Peyer's patch (tissue), 4 donors: ENCODE measurements at places on chromosomes 11 and 22. TPM values are rescaled to one million over a fixed set of nuclear protein-coding genes. Genes with fewer than 3 reads are reported as not detected.
A peak's percentile ranks its signal among the peaks of the same experiment; 100 is the strongest.

- DNase-seq, result no peak
These were observed 25.8 kb downstream of the DSCAML1 start for GRCh38 chr11:117771197-117771596.

The BEST1 gene
- 1.2 TPM for total RNA-seq

GRCh38 chr22:45934659-45935341 is 42.2 kb downstream of the WNT7B start:
- no peak for DNase-seq

The OR8D4 gene
- not detected for total RNA-seq

DNA sequence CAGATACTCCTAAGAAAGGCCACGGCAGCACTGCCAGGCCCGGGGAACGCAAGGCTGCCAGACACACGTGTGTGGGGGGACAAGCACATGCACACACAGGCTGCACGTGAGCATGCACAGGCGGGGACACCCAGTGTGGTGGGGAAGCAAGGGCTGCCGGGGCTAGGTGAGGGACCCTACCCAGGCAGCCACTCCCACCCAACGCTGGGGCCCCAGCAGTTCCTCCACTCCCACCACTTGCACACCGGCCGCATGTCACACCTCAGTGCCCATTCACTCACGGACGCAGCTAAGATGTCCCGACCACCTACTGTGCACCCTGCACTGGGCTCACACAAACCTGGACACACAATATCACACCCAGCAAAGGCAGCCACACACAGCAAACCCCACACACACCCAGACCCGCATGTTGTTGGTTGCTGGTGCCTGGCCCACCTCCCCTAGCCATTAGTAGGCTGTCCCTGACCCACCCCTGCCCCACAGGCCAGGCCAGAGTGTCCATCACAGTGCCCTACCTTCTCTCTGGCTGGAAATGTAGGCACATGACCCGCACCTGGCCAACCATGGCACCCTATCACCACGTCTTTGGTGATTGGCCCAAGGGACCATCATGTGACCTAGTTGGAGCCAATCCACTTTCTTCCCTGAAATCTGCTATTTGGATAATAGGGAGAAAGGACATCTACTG is 8.8 kb downstream of the SSTR3 start:
- DNase-seq, result peak; percentile 41

GRCh38 chr11:111347002-111347722 is 31.9 kb downstream of the POU2AF1 start:
- DNase-seq, result no peak

The HBB gene
- total RNA-seq, result not detected

The OR51G1 gene
- not detected for total RNA-seq

- no peak for DNase-seq
These were observed 135.0 kb downstream of the BUD13 start for GRCh38 chr11:116637766-116638165.

- DNase-seq, result no peak
These were observed 305.3 kb downstream of the KIRREL3 start for GRCh38 chr11:126695293-126695692.

The C1QTNF6 gene
- 3.9 TPM for total RNA-seq

DNA sequence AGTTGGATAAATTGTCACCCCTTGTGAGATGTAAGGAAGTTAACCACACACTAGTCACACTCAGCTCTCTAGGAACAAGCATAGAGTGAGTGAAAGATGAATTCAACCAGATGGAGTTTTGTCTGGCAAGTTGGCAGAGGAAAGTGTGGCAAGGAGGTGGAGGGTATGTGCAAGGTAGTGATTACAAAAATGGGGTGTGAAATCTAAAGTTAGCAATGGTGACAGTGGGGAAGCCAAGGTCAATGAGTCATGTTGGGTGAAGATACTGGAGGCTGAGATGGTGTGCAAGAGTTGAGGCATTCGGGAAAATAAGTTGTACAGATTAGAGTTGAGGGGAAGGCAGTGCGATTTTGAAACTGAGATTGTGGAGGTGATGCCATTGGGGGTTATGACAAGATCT is 33.7 kb downstream of the MRGPRX2 start:
- DNase-seq, result no peak

DNA sequence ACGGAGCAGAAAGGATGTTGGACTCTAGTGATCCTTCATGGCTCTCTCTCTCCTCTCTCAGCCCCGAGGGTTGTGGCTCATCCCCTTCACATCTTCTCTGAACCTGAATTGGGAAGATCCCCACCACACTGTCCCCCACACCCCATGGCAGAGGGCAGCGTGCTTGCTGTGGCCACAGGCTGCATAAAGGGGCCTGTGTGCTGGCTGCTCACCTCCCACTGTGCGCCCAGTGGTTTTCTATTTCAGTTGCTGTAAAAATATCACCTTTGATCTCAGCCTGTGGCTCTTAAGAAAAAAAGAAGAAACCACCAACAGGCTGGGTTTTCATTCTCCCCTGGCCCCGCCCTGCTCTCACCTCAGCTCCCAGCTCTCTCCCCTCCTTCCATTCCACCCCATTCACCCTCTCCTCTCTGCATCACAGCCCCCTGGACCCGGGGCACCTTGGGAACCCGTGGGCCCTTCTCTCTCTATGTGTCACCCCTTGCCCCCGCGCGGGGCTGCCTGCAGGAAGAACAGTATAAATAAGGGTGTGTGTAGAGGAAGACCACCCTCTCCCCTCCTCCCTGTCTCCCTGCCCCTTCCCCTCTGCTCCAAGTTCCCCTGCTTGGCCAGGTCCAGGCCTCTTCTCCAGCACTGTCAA is 25.8 kb upstream of the WNT11 start:
- peak; percentile 59 for DNase-seq

GRCh38 chr11:120527111-120527761 is 15.7 kb downstream of the GRIK4 start:
- DNase-seq, result no peak

GRCh38 chr22:43829904-43830851 is 18.1 kb upstream of the EFCAB6 start:
- peak; percentile 56 for DNase-seq

The CSF2RB gene
- 0.88 TPM for total RNA-seq

DNA sequence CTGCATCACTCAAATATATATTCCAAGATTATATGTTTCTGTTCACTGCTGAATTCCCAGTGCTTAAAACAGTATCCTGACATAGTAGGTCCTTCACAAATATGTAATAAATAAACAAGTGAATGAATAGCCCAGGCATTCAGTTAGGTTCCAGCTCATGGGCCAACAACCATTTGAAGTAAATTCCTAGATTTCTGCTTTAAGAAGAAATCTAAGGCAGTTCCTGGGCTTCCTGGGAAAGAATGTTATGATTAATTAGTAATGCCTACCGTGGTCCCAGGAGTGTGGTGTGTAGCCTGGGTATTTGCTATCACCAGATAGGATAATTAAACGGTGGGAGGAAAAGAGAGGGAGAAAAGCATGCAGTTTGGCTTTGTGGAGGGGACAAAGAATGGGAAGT is 576.8 kb downstream of the SOX6 start:
- DNase-seq, result no peak

GRCh38 chr11:132712466-132712865 is 819.8 kb downstream of the OPCML start:
- no peak for DNase-seq

- DNase-seq, result no peak
These were observed 2.8 kb downstream of the GSC2 start for GRCh38 chr22:19147195-19147780.

The OR4D5 gene
- total RNA-seq, result not detected

DNA sequence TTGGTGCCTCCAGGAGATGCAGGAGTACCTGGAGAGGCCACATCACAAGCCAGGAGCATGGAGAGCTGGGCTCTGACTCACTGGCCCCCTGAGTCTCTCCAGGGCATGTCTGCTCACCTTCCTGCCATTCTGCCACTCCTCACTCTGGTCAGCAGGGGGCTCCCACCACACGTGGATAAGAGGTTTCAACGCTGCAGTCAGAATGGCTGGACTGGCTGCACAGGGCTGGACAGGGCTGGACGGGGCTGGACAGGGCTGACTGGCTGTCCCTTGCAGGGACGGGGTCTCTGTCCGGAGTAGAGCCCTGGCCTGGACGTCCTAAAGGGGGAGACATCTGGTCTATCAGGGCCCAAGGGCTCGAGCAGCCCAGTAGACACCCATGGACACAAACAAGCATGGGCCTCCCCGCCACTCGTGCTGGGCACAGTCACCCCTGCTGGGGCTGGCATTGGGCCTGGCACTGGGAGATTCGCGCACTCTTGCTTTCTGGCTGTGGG is 34.6 kb downstream of the CYTH4 start:
- DNase-seq, result peak; percentile 81

The SPTBN2 gene
- 23.1 TPM for total RNA-seq

DNA sequence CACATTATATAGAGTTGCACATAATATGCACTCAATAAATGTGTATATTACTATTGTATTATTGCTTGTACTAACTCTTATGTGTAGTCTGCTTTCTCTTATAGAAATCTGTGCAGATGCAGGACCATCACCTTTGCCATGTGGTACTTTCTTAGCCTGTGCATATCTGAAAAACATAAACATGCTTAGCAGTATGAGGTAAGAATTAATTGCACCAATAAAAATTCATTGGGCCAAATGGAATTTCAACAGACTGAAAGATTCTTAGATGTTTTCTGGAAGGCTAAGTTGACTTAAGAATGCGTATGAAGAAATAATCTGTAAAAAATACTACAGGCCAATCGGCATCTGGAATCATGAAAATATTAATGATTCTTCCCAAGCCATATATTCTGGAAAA is 55.3 kb downstream of the TRPC6 start:
- no peak for DNase-seq

GRCh38 chr11:109911488-109911887 is 181.7 kb upstream of the ZC3H12C start:
- no peak for DNase-seq
